Bronchial smooth muscle cell (primary cell): ENCODE measurements at places on chromosomes 13 and 19. TPM values are rescaled to one million over a fixed set of nuclear protein-coding genes. Genes with fewer than 3 reads are reported as not detected.

The ACP7 gene
- total RNA-seq: 0.16 and 0.17 TPM in 2 replicates

The ZNF709 gene
- 3.2 and 3.8 TPM in 2 replicates for total RNA-seq

The ZNF66 gene
- 1.1 and 2.1 TPM in 2 replicates for total RNA-seq

The CBARP gene
- total RNA-seq: 0.63 and 0.86 TPM in 2 replicates

The ZNF565 gene
- 5.4 and 8.6 TPM in 2 replicates for total RNA-seq

The ZNRF4 gene
- total RNA-seq: not detected in 2 replicates

The IFNL1 gene
- not detected in 2 replicates for total RNA-seq

The RFPL4A gene
- not detected in 2 replicates for total RNA-seq

The SYDE1 gene
- 10.1 TPM in 2 replicates for total RNA-seq

The KIR2DL3 gene
- total RNA-seq: not detected in 2 replicates

The FLT1 gene
- 0.16 and 0.26 TPM in 2 replicates for total RNA-seq

The CAPN12 gene
- 0.16 and 0.26 TPM in 2 replicates for total RNA-seq

The TNNI3 gene
- total RNA-seq: 0.32 and 0.52 TPM in 2 replicates

The ZNF134 gene
- 15.9 and 19.7 TPM in 2 replicates for total RNA-seq

The PSG6 gene
- not detected in 2 replicates for total RNA-seq
